ENCODE measurements at places on chromosomes 11 and 22.

DNA sequence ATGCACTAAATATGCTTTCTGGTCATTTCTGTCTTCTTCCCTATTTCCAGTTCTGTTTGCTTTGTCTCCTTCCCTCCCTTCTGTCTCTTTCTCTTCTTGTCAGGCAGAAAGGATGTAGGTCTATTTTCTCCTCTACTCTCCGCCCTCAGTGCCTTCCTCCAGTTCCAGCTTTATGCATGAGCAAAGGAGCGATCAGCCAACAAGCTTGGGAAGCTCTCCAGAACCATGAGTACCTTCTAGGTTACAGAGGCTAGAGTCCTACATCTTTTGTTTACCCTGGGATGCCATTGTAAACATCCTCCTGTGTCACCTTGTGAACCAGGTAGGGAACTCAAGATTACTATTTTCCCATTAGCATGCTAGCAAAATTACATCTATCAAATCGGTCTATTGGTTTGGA is 7.9 kb upstream of the SPON1 start:
- no peak for DNase-seq

DNA sequence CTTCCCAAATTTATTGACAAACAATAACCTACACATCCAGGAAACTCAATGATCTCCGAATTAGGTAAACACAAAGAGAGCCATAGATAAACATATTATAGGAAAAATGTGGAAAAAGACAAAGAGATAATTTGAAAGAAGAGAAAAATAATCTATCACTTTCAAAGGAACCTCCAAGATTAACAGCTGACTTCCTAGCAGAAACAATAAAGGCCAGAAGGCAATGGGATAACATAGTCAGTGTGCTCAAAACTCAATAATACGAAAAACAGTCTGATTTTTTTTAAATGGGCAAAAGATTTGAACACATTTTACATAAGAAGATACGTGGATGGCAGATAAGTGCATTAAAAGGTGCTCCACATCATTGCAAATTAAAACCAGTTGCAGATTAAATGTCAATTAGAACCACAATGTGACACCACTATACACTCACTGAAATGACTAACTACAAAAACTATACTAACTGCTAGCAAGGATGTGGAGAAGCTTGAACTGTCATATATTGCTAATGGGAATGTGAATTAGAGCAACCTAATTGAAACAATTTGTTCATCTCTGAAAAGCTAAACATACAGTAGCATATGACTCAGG is 300.4 kb downstream of the TMEM135 start:
- no peak for DNase-seq

GRCh38 chr22:28915969-28916368 is 32.6 kb downstream of the ZNRF3 start:
- DNase-seq = no peak

- DNase-seq = no peak
Measured at GRCh38 chr11:27358296-27358695, 4.7 kb downstream of the CCDC34 start.

GRCh38 chr22:46009730-46010129 is 32.8 kb upstream of the WNT7B start:
- no peak for DNase-seq
